ENCODE measurements at places on chromosomes 1 and 21.

GRCh38 chr1:174153085-174153824, 6.1 kb upstream of the RABGAP1L start:
- DNase-seq, result no peak

DNA sequence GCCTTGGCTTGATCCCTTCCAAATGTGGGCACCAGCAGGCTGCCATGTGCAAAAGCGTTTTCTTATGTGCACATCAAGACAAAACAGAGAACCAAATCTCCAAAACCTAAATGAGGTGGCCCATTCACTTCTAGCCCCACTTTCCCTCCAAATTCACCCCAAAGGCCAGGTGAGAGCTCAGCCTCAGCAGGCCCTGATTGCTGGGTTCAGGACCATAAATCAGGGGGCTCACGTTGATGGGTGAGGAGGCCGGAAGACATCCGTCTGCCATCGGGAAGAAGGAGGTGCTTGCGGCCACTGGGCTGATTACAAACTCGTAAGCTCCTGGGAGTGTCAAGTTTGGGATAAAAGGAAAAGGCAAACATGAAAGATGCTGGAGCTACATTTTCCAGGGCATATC, 86.7 kb upstream of the CLDN14 start:
- no peak for DNase-seq

GRCh38 chr1:213474054-213474453, 423.0 kb downstream of the RPS6KC1 start:
- DNase-seq, result no peak

GRCh38 chr1:79711001-79711431, 704.5 kb upstream of the ADGRL4 start:
- DNase-seq, result peak; percentile 11

GRCh38 chr1:7643530-7643929, 127.6 kb upstream of the VAMP3 start:
- DNase-seq, result no peak

- no peak for DNase-seq
These were observed 34.8 kb downstream of the WDR4 start for GRCh38 chr21:42844411-42845113.

- DNase-seq, result no peak
These were observed 22.7 kb upstream of the TRIM67 start for GRCh38 chr1:231139125-231139649.

- peak; percentile 67 for DNase-seq
These were observed at the start of gene KCNA3 for GRCh38 chr1:110674337-110675059. KCNA3 (minus strand) TSS chr1:110674940; CDS start chr1:110674809, 131 bp downstream.

DNA sequence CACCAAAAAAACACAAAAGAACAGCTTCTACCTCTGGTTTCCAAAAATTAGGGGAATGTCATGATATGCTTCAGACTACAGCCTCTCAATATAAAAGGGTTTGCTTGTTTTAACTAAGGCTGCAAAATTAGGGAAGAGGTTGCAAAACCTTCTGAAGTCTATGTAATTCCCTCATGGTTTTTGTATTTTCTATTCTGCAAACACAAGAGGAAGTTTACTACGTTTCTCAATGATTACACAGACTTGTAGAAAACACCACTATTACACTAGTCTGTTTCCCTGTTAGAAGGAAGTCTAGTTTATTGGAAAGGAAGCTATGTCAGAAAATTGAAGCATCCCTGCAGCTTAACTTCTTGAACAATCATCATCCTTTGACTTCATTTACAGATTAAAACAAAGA, 229.7 kb upstream of the FMN2 start:
- no peak for DNase-seq

DNA sequence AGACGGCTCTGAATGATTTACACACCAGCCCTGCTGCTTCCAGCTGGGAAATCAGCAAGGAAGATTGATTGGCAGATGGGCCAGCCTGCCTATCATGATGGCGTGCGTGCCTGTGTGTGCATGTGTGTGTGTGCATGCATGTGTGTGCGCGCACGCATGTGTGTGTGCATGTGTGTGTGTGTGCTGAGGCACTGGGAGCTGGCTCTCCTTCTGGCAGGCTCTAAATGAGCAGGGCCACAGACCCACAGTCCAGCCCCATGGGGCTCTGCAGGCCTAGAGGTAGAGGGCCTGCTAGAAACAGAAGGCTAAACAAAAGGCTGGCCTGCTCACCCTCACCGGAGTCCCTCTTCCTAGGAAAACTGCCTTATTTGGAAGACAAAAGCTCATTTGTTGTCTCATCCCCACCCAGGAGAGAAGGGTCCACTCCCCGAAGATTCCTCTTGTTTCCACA, 6.0 kb downstream of the KLHDC8A start:
- no peak for DNase-seq

DNA sequence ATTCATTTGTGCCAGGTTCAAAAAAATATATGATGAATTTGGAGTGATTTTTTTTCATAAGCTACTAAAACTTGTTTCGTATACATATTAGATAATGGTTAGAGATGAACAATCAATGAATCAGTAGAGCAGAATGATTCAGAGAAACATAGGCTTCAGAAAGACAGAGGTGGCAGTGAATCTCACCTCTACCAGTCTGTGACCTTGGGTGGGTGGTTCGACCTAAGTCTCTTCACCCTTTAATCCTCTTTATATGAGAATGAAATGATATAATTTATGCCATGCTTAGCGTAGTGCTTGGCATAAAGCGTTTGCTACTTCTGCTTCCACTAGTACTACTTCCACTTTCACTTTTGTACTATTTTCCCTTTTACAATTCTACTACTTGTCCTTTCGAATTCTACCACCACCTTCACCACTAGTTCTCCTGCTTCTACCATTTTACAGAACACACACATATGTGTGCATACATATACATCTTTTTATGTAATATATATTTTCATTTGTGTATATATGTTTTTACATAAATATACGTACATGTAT, 45.1 kb downstream of the FYB2 start:
- peak; percentile 6 for DNase-seq

- no peak for DNase-seq
These were observed 23.8 kb downstream of the PTPRF start for GRCh38 chr1:43554444-43554992.

DNA sequence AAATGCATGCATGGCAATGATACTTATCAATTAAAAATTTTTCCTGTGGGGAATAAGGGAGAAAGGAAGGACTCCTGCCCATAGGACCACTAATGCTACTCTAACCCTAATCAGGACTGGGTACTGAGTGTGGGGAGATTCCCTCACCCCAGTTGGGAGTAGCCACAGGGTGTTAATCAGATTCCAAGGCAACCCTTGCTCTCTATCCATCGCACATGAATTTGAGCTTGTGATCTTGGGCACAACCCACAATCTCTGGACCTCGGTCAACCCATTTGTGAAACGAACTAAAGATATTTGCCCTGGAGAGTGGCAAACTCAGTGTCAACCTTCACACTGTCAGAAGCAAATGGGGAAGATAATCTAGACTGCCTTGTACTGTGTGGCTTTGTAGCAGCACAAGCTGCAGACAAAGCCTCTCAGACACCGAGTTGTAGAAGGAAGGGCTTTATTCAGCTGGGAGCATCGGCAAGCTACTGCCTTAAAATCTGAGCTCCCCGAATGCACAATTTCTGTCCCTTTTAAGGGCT, 69.5 kb downstream of the SERINC2 start:
- DNase-seq, result no peak

DNA sequence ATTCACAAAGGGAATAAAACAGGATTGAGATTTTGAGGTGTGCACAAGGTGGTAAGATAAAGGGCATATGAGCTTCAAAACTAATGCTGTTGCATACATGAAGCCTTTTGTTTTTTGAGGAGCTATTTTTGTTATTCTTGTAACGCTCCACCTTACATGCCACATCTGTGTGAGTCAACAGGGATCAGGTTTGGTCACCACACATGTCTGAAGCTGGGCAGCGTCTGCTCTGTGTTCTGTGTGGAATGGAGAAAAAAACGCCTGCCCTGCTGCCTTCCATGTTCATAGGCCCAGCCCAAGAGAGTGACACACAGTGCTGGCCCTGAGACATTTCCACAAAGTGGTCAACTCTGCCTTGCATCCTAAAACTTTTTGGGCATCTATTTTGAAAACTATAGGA, 67.7 kb downstream of the MPZL1 start:
- no peak for DNase-seq

DNA sequence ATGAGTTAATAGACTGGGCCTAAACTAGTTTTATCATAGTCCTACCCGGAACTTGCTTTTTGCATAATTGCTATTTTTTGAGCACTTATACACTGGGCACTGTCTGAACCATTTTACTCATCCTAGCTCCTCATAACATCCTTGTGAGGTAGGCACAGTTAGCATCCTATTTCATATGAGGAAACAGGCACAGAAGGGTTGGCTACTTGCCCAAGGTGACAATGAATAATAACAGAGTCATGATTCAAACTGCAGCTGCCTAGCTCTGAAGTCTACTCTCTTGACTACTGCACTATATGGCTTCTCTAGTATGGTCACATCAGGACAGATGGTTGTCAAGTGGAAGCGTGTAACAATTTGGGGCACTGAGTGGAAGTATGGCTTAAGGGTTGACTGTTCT, 18.2 kb upstream of the RC3H1 start:
- no peak for DNase-seq

- no peak for DNase-seq
These were observed 6.0 kb downstream of the ZCCHC17 start for GRCh38 chr1:31302709-31303441.
